CD4-positive, alpha-beta T cell treated with Interleukin-15 for 4 hours (primary cell): ENCODE measurements at places on chromosomes 5 and 9.

DNA sequence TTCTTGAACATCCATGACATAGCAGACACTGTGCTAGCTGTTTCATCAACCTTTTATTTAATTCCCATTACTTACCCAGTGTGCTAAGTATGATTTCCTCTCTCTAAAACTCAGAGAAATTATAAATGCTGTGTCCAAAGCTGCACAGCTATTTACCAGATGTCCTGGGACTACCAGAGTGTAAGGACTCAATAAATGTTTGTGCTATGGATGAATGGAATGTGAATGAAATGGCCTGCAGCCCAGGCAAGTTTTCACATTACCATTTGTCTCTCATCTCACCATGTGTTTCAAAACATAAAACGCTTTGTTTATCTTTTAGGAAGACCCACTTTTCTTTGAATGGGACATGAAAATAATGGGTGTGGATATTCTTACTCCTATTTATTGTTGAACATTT, 96.2 kb downstream of the ARHGEF28 start:
- no peak for DNase-seq

DNA sequence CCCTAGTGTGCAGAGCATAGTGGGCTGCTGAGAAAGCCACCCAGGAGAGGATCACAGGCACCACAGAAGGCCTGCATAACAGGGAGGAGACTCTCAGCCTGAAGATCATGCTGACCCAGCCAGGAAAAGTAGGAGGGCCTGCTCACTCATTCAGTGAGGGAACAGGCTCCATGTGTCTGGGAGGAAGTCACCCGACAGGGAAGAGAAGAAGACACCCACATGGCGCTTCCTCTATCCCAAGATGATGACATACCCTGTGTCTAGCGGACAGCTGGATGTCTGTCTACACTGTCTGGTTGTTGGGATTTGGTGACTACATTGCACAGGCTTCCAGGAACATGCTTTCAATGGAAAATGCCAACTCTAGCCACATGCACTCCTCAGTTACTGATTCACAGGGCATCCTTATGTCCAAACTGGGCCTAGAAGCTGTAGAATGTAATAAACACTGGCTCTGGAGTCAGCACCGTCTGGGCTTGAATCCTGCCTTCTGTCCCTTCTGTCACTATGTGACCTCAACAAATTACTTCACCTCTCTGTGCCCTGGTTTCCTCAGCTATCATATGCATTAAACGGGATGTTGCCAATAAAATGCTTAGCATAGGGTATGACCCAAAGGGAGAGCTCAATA, 47.6 kb downstream of the KLHL3 start:
- no peak for DNase-seq

DNA sequence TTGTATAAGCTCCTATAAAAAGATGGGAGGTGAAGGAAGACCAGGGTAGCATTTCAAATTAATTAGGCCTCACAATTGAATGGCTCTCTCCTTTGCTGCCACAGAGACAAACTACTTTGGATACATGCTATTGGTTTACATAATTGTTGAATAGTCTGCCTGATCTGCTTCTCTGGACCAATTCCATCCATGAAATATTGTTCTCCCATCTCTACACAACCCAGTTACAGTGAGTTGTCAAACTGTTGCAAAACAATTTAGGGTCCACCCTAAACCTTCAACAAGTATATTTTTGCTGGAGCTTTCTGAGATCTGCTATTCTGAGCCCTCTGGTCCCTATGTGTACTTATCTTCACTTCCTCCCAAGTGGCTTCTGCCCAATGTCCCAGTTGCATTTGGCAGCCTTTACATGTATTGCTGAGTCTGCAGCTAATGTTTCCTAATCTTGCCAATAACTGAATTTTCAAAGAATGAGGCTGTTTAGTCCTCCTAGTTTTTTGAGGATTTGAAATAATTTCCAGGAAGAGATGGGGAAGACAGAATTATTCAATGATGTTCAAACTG, 38.9 kb downstream of the AGTPBP1 start:
- no peak for DNase-seq

- peak; percentile 90 for DNase-seq
Measured at GRCh38 chr9:128902351-128903078, 18.3 kb upstream of the PHYHD1 start.

- DNase-seq = no peak
Measured at GRCh38 chr9:92713528-92713927, 43.6 kb upstream of the IPPK start.
